Hippocampal formation (tissue), 2 donors: ENCODE measurements at places on chromosomes 7 and 10.

DNA sequence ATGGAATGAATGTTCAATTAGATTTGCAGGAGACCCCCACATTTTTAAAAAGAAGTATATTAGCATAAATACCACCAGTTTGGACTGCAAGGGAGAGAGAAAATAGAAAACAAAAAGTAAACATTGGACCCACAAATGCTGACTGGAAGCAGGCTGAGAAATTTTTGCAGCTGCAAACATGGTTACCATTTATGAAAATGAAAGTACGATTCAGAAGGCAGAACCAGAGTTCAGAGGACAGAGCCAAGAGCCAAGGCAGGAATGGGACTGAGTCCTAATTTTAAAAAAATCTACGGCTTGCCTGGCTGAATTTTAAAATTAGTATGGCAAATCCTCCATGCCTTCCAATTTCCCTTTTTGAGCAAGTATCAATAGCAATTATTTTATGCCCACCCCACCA lies 74.6 kb upstream of the NPS start:
- no peak for DNase-seq

GRCh38 chr7:142405122-142405765 lies 147.4 kb upstream of the PRSS58 start:
- DNase-seq = no peak

GRCh38 chr7:128910569-128910945 lies at the start of gene KCP:
Gene KCP, minus strand, starts transcription at chr7:128910709. Its CDS starts 33 bp downstream, at chr7:128910676.
- DNase-seq = no peak

GRCh38 chr7:732094-732541 lies 5.0 kb upstream of the PRKAR1B start:
- no peak for DNase-seq

- DNase-seq = no peak
Measured at GRCh38 chr7:115435178-115435577, 513.3 kb downstream of the MDFIC start.

DNA sequence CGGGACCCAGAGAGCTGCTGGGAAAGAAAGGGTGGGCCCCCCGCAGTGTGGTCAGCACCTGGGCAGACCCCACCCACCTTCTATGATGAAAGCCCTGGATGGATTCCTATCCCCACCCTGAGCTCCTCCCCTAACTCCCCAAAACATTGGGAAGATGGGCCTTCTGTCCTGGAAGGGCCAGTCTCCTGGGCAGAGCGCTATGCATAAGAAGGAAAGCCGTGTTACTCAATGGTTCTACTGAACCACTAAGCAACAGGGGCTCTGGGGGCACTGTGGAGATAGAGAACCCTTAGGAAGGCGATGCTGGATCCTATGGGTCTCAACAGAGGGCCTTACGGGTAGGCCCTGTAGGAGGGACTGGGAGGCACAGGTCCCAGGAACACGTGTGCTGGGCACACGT lies 30.7 kb upstream of the INSIG1 start:
- DNase-seq = no peak

DNA sequence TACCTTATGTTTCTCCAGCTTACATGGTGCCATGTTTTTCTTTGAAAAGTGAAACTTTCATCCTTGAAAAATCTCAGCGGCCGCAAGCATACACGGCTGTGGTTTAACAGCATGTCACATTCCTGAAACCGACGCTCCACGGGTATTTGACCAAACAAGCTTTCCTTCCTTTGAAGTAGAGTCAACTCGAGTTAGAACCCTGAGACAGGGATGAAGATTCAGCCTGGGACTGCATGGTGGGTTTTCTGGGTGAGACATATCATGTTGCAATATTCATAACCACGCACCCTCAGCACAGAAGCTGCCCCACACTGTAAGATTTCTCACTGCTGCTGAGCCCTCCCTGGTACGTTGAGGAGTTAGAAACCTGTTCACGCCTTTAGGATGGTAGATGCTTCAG lies 8.1 kb downstream of the CYP26A1 start:
- no peak for DNase-seq

GRCh38 chr7:137771679-137772078 lies 75.1 kb downstream of the DGKI start:
- no peak for DNase-seq

GRCh38 chr7:74092964-74093471 lies 9.4 kb downstream of the LIMK1 start:
- no peak for DNase-seq

- no peak for DNase-seq
Measured at GRCh38 chr10:127210936-127211466, 14.6 kb upstream of the INSYN2A start.

- DNase-seq = no peak
Measured at GRCh38 chr10:49373361-49373760, 22.5 kb downstream of the DRGX start.

GRCh38 chr7:151113344-151114150 lies 27.3 kb downstream of the AGAP3 start:
- no peak for DNase-seq

GRCh38 chr10:122471531-122472177 lies 10.3 kb downstream of the HTRA1 start:
- no peak for DNase-seq

DNA sequence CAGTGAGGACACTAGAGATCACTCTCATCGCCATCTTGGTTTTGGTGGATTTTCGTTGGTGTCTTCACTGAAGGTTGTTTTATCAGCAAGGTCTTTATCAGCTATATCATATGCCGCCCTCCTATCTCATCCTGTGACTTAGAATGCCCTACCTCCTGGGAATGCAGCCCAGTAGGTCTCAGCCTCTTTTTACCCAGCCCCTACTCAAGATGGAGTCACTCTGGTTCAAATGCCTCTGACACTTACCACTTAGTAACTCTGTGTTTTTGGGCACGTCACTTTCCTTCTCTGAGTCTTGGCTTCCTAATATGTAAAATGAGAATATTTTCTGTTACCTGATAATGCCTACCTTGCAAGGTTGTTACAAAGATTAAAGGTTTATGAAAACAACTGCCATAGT lies 37.7 kb downstream of the AGK start:
- no peak for DNase-seq

GRCh38 chr10:93652857-93653256 lies 40.5 kb downstream of the PDE6C start:
- no peak for DNase-seq

GRCh38 chr10:126092366-126093215 lies 196.2 kb downstream of the FANK1 start:
- DNase-seq = no peak

GRCh38 chr10:6567884-6568283 lies 12.2 kb downstream of the PRKCQ start:
- DNase-seq = no peak

DNA sequence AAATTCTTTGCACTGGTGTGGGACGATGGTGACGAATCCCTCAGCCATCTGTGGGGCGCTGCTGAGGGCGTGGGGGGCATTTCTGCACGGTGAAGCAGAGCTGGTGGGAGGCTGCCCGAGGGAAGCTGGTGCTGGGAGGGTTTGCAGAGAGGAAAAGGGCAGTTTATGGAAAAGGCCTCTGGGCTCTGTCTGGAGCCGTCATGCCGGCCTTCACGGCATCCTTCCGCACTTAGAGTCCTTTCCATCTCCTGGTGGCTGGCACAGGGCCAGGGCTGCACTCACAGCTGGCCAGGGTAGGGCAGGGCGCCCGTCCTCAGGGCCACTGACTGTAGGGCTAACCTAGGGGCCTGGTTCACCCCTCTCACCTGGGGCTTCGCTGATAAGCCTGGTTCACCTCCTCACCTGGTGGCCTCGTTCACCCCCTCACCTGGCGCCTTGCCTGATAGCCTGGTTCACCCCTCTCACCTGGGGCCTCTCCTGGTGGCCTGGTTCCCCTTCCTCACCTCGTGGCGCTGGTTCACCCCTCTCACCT lies 598 bp upstream of the AMZ1 start:
- DNase-seq = no peak

GRCh38 chr10:132359305-132360040 lies 27.5 kb downstream of the LRRC27 start:
- DNase-seq = no peak

- no peak for DNase-seq
Measured at GRCh38 chr10:117413928-117414618, 38.8 kb upstream of the PDZD8 start.

- peak; percentile 17 for DNase-seq
Measured at GRCh38 chr10:15585303-15585715, 134.4 kb downstream of the ITGA8 start.

GRCh38 chr7:90210981-90211380 lies 559 bp upstream of the STEAP2 start:
- peak; percentile 6 for DNase-seq

- DNase-seq = no peak
Measured at GRCh38 chr7:77995717-77996116, 197.1 kb downstream of the PHTF2 start.
